ENCODE measurements at places on chromosomes 2 and 18.

DNA sequence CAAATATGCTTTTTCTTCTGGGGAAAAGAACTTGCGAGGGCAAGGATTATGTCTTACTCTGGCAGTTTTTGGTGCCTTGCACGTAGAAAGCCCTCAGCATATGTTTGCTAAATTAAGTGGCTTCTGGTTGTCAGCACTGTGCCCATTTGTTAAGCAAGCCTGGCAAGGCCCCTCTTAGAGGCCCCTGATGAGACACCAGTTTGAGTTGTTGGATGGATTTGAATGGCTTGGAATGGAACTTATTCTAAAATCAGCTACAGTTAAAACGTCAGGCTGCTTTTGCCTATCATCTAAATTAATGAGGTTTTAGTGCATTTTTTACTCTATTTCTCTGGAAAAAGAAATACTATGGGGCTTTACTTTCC, 28.2 kb downstream of the TMEM182 start:
- no peak for DNase-seq

DNA sequence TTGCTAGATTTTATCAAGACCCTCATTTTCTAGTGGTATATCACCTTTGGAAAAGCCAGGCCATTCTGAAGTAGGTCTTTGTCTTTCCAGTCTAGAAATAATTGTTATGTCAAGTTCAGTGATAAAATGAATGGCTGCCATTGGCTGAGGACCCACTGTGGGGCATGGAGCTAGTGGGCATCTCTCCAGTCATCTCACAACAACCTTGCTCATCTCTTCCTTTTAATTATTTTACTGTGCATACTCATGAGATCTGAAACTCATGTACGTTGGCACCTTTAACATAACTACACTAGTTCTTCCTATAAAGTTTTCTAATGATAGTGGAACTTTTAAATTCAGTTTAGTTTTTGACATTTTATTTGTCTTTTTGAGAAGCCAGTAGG, 240.9 kb downstream of the SLC8A1 start:
- no peak for DNase-seq

DNA sequence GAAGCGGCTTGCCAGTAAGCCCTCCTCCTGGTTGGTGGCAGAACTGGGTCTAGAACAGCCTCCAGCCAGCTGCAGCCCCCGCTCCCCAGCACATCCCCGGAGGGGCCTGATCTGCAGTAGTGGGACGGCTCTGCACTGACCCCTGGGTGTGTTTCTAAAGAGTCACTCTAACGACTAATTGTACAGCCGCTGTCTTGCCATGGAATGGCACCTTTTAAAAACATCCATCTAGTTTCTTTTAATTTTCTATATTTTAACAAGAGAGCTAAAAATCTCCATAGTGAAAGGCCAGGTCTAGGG, 82.0 kb downstream of the MTCL1 start:
- no peak for DNase-seq

DNA sequence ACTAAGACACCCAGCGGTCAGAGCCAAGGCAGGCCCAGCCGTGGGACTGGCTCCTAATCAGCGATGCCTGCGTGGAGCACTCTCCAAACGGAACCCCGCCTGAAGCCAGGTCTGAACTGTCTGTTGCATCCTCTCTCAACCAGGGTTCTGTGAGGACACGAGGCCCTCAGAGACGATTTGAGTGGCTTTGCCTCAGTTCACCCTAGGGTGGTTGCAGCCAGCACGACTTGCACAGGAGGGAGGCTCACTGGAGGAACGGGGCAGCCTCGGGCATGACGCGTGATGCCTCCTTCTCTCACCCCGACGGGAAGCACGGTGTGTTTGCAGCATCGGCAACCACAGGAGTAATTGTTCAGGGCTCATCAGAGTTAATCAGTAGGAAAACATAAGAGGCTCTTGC, 336.4 kb downstream of the EIPR1 start:
- no peak for DNase-seq

- no peak for DNase-seq
Observed at GRCh38 chr2:79660557-79660956, 147.7 kb downstream of the CTNNA2 start.

DNA sequence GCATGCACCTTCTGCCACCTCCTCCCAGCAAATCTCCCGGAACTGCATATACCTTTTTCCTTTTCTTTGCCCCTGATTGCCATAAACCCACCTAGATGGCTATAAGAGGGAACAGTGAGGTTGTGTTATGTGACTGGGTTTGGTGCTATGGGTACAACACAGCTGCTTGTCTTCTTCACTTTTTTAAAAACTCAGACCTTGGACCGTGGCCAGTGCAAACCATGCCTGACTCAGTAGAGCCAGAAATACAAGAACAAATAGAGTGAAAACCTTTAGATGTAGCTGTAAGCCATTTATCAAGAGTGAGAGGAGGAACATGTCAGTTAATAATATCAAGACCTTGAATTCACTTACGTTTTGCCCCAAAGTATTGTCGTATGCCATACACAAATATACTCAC, 267.4 kb upstream of the CHAC2 start:
- DNase-seq = no peak

GRCh38 chr18:45935591-45936335, 31.4 kb downstream of the EPG5 start:
- no peak for DNase-seq

DNA sequence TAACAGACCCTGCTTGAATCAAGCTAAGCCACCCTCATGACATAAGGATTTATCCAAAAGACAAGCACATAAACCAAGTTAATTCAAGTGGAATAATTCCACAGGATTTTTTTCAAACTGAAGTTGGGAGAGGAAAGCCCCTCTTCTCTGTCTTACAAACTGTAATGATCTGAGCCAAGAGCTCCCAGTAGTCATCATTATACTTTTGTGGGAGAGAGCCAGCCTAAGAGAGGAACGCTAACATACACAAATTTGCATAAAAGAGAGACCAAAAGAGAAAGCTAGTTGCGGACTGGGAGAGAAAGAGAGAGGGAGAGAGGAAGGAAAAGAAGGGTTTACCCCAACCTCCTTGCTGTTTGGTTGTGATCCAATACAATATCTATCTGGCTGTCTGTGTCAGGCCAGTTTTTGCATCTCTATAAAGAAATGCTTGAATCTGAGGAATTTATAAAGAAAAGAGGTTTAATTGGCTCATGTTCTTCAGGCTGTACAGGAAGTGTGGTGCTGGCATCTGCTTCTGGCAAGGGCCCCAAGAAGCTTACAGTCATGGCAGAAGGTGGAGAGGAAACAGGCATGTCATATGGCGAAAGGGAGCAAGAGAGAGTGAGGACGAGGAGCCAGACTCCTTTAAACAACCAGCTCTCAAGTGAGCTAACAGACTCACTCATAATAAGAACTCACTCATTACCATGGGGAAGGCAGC, 20.8 kb upstream of the PUM2 start:
- no peak for DNase-seq

DNA sequence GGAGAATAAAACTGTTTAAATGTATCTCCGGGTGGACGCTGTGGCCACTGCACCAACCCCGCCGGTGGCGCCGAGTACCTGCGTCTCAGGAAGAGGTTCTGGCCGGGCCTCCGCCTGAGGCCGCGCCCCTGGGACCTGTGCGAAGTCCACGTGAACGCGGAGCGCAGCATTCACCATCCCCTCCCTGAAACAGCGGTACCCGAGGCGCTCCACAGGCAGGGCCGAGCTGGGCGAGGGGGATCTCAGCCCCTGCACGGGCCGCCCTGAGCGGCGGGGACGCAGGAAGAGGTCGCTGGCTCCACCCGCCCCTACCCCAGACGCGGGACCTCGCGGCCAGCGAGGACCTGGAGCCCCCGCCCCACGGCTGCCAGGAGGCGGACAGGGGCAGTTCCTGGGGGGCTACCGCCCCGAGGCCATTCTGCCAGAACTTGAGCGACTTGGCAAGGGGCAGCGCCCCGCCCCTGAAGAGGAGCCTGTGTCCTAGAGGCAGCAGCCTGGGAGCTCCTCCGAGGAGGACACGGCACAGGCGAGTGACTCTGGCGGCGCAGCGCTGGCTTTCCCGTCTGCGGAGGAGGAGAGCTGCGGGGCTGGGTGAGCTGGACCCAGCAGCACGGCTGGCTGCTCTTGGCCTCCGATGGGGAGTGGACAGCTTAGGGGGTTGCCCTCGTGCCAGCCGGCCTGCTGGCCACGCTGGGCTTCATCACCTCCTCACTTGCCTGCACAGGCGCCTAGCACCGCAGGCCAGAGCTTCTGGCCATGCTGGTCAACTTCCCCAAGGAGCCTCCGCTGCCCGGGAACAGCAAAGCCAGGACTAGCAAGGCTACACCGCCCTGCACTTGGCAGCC, 9.7 kb upstream of the TEKT4 start:
- DNase-seq = no peak

- DNase-seq = no peak
Observed at GRCh38 chr18:76425146-76426131, 69.6 kb downstream of the ZNF516 start.

GRCh38 chr2:195810340-195811098, 153.5 kb downstream of the SLC39A10 start:
- no peak for DNase-seq

GRCh38 chr2:99698896-99699295, 209.1 kb upstream of the REV1 start:
- no peak for DNase-seq

GRCh38 chr2:3260959-3261358, 116.7 kb downstream of the EIPR1 start:
- DNase-seq = no peak

DNA sequence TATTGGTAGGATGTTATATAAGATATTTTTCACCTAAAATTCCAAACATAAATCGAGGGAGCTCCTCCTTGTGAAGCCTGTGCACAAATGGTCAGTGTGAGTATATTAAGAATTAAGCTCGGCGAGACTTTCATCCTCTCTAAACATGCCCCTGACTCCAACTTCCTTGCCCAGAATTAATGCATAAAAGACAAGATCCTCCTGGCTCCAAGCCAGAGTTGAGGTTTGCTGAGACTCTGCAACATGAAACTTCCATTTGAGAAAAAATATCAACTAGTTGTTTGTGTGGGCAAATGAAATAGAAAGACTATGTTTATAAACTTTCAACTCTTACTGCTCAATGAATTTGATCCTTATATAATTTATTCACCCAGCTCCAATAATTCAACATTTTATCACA, 68.1 kb downstream of the CCDC178 start:
- DNase-seq = no peak

DNA sequence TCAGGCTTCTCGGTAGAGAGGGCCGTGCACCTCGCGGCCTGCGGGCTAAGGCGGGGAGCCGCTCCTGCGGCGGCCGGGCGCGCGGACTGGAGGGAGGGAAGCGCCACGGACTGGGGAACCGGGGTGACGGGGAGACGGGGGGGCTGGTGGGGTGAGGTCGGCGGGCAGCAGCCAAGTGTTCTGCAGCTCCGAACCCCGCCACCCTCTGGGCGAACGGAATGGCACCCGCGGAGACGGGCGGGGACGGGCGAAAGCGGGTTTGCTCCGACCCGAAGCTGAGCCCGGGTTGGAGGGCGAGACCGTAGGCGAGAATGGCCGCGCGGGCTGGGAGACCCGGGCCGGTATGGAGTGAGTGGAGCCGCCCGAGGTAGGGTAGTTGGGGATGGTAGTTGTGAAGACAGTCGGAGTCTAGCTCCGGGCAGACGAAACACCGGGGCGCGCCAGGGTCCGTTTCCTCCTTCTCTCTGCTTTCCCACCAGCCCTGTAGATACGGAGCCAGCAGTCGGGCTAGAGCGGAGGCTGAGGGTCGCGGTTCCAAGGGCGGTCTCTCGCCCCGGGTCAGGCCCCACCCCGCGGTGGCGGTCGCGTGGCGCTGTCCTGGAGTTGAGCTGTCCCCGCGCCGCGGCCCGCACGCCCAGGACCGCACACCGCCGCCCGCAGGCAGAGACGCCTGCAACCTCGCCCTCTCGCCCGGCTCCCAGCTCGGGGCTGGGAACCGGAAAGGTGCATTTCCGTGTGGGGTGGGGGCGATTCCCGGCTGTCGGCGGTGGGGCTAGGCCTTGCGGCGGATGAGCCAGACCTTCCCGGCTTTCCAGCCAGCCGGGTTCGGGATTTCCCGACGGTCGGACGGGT, 160.3 kb upstream of the SIX2 start:
- no peak for DNase-seq

DNA sequence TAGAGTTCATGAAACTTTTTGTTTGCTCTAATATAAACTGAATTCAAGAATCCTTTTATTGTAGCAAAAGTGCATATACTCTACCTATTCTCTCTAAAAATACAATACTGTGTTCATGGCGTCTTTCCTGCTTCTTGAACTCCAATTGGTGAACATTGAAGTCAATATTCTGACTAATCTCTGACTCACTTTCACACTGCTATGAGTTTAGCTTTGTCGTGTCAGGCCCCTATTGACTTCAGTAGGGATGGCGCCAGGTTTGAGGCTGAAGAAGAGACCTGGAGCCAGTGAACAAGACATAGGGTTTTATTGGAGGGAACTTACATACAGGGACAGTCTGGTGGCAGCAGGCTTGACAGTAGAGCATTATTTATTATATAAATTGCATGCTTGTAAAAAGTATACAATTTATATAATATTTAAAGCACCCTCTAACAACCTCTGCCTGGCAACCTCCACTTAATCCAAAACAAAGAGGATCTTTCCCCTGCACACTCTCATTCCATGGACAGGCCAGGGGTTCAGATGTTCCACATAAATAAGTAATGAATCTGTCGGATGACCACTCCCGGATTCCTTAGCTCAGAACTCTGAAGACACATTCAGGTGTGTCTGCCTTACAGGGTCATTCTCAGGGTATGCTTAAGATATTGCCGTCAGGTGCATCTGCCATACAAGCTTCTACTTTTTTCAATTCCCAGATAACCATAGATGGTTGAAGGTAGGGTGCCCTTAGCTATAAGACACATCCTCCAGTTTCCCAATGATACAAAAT, 141.0 kb downstream of the CERS6 start:
- DNase-seq = no peak

DNA sequence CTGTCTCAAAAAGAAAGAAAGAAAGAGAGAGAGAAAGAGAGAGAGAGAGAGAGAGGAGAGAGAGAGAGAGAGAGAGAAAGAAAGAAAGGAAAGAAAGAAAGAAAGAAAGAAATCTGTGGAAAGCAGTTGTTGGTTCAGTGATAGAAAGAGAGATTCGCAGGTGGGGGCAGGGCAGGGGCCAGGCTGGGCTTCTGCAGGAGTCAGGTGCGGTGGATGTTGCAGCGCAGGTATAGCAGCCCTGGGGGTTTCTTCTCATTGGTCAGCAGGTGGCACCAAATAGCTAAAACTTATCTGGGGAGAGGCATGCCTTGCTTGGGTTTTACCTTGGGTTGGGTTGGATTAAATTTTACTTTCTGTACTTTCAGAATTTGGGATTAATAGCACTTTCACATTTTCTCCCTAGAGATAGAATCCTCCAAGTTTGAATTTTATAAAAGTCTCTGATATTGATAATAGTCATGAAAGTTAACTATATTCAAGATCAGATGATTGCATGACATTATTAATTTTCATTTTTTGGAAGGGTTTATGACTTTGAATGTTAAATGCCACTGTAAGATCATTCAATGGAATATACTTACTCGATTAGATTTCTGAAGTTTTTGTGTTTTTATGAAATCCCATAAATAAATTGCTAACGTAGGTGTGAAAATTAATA, 66.6 kb downstream of the SPTBN1 start:
- DNase-seq = peak; percentile 16
